ENCODE measurements at places on chromosomes 13 and 19. TPM values are rescaled to one million over a fixed set of nuclear protein-coding genes. Genes with fewer than 3 reads are reported as not detected.

Gene WDR62
- 16.2 TPM for total RNA-seq

Gene ZNF470
- 5.8 TPM for total RNA-seq

DNA sequence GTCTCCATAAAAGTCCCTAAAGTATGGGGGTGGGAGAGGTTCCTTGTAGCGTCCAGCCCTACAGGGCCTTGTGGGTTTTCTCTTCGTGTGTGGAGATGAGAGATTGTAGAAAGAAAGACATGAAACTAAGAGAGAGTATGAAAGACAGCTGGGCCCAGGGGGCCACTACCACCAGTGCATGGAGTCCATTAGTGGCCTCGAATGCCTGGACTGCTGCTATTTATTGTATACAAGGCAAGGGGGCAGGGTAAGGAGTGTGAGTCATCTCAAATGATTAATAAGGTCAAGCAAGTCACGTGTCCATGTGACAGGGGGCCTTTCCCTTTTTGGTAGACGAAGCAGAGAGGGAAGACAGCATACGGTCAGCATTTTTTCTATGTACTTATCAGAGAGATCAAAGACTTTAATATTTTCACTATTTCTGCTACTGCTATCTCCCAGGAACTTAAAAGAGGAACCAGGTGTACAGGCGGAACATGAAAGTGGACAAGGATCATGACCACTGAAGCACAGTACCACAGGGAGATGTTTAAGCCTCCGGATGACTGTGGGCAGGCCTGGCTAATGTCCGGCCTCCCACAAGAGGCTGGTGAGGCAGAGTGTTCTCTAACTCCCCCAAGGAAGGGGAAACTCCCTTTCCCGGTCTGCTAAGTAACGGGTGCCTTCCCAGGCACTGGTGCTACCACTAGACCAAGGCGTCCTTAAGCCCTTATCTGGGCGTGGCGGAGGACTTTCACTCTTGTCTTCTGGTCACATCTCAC is 25.5 kb downstream of the FGF21 start:
- no peak for DNase-seq
- H3K4me1 ChIP-seq, result peaks cover 7% of the 10 kb centered on the region
- H3K36me3 ChIP-seq, result no peaks in the 10 kb centered on the region
- no peak overlapping the region for H3K27ac ChIP-seq
- no peaks in the 10 kb centered on the region for H3K27me3 ChIP-seq

- peak; percentile 23 for DNase-seq
- no peak overlapping the region for H3K4me3 ChIP-seq
- peaks cover 4% of the 10 kb centered on the region for H3K4me1 ChIP-seq
- H3K27me3 ChIP-seq, result no peaks in the 10 kb centered on the region
Measured at GRCh38 chr19:20664901-20665781, 3.8 kb upstream of the ZNF626 start.

Gene ENOX1
- total RNA-seq, result 8.6 TPM

- peaks cover 11% of the 10 kb centered on the region for H3K4me1 ChIP-seq
- no peaks in the 10 kb centered on the region for H3K36me3 ChIP-seq
- H3K27ac ChIP-seq, result no peak overlapping the region
- H3K27me3 ChIP-seq, result no peaks in the 10 kb centered on the region
- DNase-seq, result no peak
Measured at GRCh38 chr19:49530708-49531107, 2.9 kb downstream of the RCN3 start.

GRCh38 chr19:7013678-7014077 is 7.6 kb downstream of the MBD3L2B start:
- H3K27ac ChIP-seq, result no peak overlapping the region
- no peaks in the 10 kb centered on the region for H3K4me1 ChIP-seq
- no peak for DNase-seq

GRCh38 chr13:78604782-78605611 is 1.6 kb upstream of the POU4F1 start:
- H3K4me3 ChIP-seq, result no peak overlapping the region
- no peak for DNase-seq
- H3K36me3 ChIP-seq, result no peaks in the 10 kb centered on the region

Gene MBD3L2
- total RNA-seq, result not detected

Gene CYP2A6
- total RNA-seq, result 0.16 TPM

DNA sequence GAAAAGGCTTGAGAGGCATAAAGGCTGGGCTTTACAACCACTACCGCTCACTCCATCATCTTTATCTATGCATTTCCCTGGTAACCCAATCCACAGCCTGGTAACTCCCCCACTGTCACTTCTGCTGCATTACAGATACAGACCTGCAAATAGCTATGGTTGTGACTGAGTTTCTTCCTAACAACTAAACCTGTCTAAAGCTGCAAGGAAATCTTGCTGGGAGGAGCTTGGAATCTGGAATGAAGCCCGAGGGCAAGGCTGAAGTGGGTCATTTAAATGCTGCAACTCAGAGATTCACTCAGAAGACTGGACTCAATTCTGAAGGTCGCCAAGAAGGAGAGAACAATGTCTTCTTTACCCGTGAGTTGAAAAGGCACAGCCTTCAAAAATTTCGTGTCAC is at the start of gene LGALS13:
TSS of gene LGALS13 (plus strand) at position 301 of the 400 bp plus-strand sequence. CDS start at position 346, 45 bp downstream.
- no peak for DNase-seq
- H3K4me3 ChIP-seq, result no peak within 1 kb of the TSS
- no peak within 1 kb of the TSS for H3K27ac ChIP-seq
- no peaks in the 10 kb centered on the region for H3K27me3 ChIP-seq

Gene FFAR1
- total RNA-seq, result not detected
